ENCODE measurements at places on chromosomes 7 and 10. TPM values are rescaled to one million over a fixed set of nuclear protein-coding genes. Genes with fewer than 3 reads are reported as not detected.

GPR141 gene
- total RNA-seq = not detected

DNA sequence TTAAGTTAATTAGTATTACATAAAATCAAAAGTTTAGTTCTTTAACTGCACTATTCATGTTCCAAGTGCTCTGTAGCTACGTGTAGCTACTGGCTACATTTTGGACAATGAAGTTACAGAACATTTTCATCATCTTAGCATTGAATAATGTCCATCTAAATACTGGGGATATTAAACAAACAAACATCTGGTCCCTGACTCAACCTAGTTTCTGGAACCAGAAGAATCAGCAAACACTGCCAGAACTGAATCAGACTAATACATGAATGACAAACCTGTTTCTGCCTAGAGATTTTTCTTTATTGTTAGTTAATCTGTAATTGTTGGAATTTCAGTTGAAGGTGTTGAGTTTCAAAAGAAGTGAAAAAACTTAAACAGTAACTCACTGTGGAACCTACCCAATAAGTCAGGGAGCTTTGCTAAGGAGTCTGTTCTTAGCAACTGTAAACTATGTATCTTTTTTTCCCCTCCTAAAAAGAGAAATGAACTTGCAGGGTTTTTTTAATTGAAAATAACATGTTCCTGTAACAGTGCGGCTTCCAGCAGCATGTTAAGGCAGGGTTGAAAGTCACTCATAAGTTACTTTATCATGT is 58.3 kb downstream of the CDK13 start:
- DNase-seq = no peak

DNA sequence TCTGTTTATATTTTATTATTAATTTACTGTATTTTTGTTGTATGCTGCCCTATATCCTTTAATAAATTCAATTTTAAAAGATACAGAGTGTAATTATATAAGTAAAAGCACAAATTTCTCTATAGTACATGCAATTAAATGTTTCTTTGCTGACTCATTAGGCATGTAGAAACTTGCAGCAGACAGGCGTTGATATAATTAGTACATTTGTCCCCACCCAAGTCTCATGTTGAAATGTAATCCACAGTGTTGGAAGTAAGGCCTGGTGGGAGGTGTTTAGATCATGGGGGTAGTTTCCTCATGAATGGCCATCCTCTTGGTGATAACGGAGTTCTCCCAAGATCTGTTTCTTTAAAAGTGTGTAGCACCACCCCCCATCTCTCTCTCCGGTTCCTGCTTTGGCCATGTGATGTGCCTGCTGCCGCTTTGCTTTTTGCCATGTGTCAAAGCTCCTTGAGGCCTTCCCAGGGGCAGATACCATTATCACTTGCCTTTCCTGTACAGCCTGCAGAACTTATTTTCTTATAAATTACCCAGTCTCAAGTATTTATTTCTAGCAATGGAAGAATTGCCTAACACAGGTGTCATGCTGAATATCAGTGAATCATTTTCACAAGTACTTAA is 63.7 kb downstream of the TSPAN12 start:
- no peak for DNase-seq

NFE2L3 gene
- total RNA-seq = 24.0 TPM

GRCh38 chr10:128215733-128216132 is 89.5 kb upstream of the MKI67 start:
- DNase-seq = no peak

RAMP3 gene
- not detected for total RNA-seq

KLF14 gene
- not detected for total RNA-seq

SLC26A5 gene
- not detected for total RNA-seq

SFMBT2 gene
- total RNA-seq = 27.0 TPM

- no peak for DNase-seq
Measured at GRCh38 chr7:22695476-22696132, 31.4 kb upstream of the IL6 start.

- DNase-seq = peak; percentile 79
Measured at GRCh38 chr7:2757904-2758672, 70.1 kb downstream of the AMZ1 start.

DNA sequence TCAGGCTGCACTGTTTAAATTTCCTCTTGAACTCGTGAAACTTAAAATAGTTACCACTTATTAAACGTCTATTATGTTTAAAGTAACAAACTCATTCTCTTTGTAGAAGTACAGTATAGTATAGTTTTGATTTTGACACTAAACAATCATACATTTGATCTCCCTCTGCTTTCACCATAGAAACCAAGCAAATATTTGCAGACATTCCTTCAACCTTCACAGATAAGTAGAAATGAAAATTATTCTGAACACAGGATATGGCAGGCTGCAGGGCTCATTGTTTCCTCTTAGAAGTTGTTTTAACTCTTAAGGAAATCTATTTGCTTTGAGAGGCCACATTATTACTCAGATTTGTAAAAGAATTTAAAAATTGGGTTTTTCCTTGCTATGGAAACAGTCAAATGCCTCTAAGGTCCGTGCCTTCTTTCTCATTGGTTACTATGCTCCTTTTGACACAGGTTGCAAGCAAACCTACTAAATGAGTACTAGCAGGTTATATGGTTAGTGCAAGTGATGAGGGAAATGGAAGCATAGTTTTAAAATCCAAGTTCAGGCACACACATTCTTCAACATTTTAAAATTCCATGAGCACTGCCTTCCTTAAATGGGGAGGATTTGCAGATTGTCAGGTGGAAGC is 92.8 kb upstream of the FAM133B start:
- no peak for DNase-seq

All from activated CD4-positive, alpha-beta memory T cell treated with anti-CD3 and anti-CD28 coated beads, Interleukin-2, amount 10 ng/mL, durations not matched to agents 7 days and 5 days (primary cell).